ENCODE measurements at places on chromosomes 2 and 18.

DNA sequence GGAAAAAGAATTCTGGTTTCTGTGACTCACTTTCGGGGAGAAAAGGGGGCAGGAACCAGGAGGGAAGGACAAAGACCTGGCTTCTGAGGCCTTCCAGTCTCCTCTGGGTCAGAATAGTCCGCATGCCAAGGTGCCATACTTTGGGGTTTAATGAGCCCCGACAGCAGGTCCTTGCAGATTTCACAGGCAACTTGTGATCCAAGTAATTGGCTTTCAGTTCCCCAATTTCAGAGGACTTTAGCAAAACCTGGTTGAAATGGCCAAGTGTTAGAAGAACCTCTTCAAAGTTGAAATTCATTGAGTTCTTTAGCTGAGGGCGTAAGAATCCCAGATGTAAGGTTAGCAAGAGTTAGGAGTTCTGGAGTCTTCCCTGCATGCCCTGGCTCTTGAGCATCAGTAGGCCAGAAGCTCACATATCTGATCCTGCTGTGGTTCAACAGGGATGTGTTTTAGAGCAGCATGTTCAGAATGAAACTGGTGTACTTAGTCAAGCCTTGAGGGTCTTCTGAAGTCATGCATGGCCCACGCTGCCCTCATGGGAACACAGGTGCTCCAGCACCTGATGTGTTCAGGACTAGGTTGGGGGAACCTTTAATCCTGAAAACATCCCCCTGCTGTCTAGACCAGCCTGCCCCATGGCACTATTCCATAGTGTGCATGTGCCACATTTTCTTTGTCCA is 143.0 kb downstream of the NUP35 start:
- DNase-seq, result no peak

GRCh38 chr2:235467588-235467987 is 26.3 kb upstream of the AGAP1 start:
- DNase-seq, result no peak

DNA sequence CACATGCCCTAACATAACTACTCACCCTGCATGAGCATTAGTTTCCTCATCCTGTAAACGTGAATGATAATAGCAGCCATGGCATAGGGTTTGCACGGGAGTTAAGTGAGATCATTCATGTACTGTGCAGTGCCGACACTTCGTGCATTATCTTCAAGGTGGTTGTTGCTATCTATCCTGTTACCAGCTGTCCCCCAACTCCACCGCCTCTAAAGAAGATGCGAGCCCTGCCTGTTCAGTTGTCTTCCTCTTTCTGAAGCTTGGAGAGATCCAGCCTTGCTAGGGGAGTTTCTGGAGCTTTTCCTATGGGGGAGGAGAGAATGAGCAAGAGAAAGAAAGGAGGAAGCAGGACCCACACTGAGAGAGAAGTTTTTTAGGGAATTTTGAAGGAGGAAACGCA is 34.4 kb downstream of the YPEL5 start:
- no peak for DNase-seq

GRCh38 chr2:5690718-5691220 is 1.4 kb upstream of the SOX11 start:
- no peak for DNase-seq

GRCh38 chr2:101622210-101623030 is 75.1 kb upstream of the MAP4K4 start:
- DNase-seq, result no peak

DNA sequence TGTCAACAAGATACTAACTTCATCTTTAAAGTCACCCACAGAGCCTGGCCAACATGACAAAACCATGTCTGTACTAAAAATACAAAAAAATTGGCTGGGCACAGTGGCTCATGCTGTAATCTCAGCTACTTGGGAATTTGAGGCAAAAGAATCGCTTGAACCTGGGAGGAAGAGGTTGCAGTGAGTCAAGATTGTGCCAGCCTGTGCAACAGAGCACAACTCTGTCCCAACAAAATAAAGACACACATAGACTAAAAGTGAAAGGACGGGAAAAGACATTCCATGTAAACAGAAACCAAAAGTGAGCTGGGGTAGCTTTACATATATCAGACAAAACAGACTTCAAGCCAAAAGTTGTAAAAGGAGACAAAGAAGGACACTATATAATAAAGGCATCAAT is 34.8 kb downstream of the USP34 start:
- no peak for DNase-seq

DNA sequence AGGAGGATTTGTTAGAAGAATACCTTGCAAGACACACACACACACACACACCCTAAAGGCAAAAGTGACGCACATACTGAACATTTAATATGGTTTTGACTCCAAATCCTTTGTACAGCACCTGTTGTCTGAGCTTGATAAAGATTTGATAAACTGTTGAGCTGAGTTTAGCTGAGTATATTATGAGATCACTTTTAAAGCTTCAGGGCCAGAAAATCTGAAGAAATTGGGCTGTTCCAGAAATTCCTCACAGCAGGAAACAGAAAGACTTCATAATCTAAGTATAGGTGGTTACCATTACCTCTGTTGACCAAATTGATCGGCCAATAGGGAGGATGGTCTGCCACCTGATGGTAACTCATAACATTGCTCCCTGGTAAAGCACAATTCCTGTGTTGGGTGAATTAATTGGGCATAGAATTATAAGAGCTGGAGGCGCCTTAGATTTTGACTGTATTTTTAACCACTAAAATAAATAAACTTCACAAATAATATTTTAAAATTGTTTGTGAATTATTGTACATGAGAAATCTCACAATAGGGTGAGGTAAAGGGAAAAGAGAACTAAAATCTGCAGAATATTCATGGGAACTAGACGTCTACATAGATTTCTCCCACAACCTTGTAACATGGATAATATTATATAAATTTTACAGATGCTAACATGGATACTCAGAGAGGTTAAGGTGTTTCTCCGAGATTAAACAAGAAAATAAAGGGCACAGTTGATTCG is 21.8 kb upstream of the RPIA start:
- no peak for DNase-seq

GRCh38 chr2:109694190-109694589 is 80.0 kb downstream of the SOWAHC start:
- peak; percentile 30 for DNase-seq

DNA sequence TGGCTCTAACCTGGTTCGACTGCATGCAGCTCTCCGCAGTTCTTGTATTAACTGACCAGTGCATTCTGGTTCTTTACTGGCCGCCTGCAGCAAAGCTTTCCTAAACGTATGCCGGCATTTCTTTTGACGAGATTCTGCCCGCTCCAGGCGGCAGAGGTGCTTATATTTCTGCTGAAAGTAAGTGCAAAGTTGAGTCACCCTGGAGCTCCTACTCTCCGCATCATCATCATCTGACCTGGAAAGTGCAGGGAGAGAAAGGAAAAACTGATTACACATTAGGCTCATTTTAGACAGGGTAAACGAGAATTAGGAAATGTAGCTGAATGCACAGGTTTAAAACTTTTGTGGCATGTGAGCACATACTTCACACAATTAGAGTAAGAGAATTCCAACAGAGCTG is 57.9 kb downstream of the INO80D start:
- DNase-seq, result no peak

DNA sequence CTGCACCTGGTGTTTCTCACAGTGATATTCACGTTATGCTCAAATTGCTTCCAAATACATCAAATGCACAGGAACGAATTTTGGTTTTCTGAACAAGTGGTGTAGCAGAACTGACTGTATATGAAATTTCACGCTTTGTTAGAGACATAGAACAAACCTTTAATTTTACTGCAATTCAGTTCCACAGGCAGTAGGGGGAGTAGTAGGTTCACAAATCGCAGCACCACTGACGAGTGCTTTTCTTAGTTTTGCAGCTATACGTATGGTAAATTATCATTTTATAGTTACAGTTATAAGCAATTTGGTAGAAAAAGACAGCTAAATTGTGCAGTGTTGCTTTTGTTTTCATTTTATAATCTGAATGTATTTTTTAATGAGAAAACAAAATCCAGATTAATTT is 113.3 kb downstream of the KIAA1328 start:
- DNase-seq, result no peak

DNA sequence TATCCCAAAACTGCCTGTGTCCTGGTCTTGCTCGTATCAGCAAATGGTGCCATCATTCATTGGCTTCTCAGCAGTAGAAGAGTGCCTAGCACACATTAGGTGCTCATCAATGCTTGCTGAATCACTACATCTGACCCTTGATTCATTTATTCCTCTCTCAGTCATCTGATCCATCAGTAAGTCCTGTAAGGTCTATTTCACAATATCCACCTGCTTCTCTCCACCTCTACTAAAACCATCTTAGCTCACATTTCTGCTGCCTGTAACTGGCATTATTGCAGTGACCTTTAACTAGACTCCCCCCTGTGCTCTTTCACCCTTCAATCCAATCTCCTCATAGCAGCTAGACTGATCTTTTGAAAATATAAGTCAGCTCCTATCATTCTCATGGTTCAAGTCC is 387.6 kb upstream of the SPRED2 start:
- no peak for DNase-seq

GRCh38 chr18:63065172-63065571 is 254.4 kb downstream of the BCL2 start:
- no peak for DNase-seq

- no peak for DNase-seq
Measured at GRCh38 chr2:70440621-70441020, 113.0 kb downstream of the TGFA start.
